ENCODE measurements at places on chromosomes 4 and X. TPM values are rescaled to one million over a fixed set of nuclear protein-coding genes. Genes with fewer than 3 reads are reported as not detected.

- DNase-seq: no peak
Measured at GRCh38 chr4:156158747-156159146, 205.1 kb upstream of the CTSO start.

DNA sequence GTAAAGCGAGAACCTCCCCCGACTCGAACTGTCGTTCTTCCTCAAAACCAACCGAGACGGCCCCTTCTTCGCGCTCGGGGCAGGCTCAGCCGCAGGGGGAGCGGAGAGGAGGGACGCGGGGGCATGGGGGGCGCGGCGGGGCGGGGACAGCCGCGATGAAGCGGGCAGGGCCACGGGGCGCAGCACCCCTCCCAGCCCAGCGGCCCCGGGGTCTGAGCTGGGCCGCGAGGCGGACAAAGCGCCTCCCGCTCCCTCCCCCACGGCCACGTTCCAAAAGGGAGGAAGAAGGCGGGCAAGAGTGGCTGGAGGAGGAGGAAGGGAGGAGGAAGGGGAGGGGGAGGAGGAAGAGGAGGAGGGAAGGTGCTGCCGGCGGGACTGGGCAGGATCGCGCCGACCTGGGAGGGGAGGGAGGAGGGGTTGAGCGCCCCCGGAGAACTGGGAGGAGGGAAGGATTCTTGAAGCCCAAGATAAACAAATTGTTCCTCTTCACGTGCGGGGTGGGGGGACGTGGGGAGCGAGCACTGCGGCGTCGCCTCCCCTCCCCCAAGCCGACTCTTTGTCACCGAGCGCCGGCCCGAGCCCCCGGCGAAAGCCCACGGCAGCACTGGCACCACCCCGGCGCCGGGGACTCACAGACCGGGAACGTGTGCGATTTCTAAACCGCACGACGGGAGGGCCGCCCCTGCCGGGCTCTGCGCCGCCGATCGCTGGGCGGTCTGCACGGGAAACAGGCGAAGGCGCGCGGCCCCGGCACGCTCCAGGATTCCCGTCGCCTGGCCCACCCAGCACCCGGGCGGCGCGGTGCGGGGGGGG is 2.9 kb downstream of the MAML3 start:
- DNase-seq: peak; percentile 84

GRCh38 chrX:80181079-80181478 is 166.5 kb downstream of the TBX22 start:
- no peak for DNase-seq

DNA sequence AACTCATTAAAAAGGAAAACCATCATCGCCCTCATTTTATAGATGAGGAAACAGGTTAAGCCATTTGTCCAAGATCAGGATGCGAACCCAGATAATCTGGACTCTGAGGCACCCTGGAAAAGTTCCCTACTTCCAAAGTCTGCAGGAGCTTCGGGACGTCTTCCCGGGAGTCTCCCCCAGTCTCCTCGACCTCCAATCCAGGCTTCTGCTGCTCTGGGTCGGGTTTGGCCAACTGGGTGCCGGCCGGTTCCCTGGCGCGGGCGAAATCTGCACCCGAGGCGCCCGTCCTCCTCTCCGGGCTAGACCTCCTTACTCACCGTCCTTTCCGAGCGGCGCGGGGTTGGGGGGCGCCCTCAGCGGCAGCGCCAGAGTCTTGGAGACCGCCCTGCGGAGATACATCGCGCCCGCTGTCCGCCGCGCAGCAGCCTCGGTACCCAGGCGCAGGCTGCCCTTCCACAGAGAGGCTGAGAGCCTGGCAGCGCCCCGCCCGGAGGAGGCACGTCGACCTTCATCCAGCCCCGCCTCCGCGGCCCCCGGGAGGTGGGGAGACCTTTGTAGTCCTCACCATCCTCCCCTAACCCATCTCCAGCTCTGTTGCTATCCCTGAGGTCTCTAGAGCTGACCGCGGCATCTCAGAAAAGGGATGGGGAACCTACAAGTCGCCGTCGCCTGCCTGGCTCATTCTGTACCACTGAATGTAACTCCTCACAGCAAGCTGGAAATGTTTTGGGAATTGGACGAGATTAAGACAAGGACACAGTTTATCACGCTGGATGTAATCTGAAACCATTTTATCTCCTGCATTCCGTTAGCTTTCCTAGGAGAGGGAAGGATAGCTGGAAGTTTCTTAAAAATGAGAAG is at the start of gene MGARP:
Gene MGARP, minus strand, starts transcription at position 466 of the 861 bp plus-strand sequence. Its CDS starts 67 bp downstream, at position 399.
- DNase-seq: peak; percentile 66

DNA sequence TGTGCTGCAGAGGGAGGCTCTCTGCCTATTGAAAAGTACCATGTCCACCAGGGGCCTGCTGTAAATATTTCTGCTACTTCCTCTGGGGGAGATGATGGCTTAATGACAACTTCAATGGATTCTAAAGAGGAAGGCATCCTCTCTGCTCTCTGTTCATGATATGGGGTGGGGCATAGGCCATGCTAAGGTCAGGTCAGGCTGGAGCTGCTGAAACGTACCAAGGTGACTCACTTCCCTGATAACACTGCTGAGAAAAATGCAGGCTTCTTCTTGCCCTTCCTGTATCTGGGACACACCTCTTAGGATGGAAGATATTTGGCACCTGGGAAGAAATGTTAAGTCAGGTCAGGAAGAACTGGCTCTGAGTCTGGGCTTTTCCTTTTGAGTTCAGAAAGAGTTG is 31.5 kb downstream of the HS3ST1 start:
- DNase-seq: no peak

The ACSL1 gene
- 9.0 TPM for polyA plus RNA-seq

The CCDC149 gene
- 5.5 TPM for polyA plus RNA-seq

The KLKB1 gene
- polyA plus RNA-seq: 0.03 TPM

The PHOX2B gene
- polyA plus RNA-seq: 2.2 TPM

- no peak for DNase-seq
Measured at GRCh38 chr4:137125011-137125410, 407.3 kb downstream of the PCDH18 start.

GRCh38 chr4:77204621-77205020 is 47.6 kb downstream of the CCNG2 start:
- no peak for DNase-seq

- DNase-seq: no peak
Measured at GRCh38 chr4:108272986-108273385, 104.3 kb upstream of the LEF1 start.

The RWDD4 gene
- polyA plus RNA-seq: 7.7 TPM

The ABCB7 gene
- polyA plus RNA-seq: 19.3 TPM

DNA sequence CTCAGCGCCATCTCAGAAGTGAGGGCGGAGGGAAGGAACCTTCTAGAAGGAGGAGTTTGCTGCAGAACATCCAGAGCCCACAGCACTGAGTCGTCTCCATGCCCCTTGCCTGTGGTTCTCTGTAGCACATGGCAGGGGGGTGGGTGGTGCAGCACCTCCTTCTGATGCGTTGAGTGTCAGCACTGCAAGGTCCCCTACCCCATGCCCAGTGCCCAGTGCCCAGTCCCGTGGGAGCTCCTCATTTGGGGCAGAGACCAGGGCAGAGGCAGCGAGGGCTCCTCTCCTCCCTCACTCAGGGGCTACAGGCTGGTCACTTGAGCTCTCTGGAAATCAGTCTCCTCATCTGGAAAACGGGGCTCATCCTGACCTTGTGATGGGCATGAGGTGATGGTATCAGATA is 78.1 kb downstream of the HTRA3 start:
- DNase-seq: no peak

DNA sequence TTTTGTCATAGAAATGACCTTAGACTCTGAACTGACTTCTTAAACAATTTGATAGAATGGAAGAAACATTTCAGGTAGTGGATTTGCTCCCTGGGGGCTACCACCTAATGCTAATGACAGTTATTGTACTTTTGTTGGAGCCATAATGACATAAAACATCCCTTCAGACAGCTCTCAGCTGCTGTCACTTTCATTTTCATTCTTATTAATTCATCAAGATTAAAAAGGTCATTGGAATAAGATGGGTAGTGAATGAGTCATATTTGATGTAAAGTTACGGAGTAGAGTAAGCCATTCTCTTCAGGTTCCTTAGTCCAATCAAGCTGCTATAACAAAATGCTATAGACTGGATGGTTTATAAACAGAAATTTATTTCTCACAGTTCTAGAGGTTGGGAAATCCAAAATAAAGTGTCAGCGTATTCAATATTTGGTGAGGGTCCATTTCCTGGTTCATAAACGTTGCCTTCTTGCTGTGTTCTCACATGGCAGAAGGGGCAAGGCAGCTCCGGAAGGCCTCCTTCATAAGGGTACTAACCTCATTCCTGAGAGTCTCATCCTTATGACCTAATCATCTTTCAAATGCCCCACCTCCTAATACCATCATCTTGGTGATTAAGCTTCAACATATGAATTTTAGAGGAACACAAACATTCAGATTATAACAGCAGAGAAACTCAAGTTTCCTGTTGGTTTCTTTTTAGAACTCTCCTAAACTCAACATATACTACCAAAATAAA is 268.5 kb downstream of the ARAP2 start:
- no peak for DNase-seq

- no peak for DNase-seq
Measured at GRCh38 chrX:30144971-30145731, 70.2 kb upstream of the MAGEB2 start.

GRCh38 chr4:120052856-120053255 is 13.8 kb downstream of the MAD2L1 start:
- no peak for DNase-seq

GRCh38 chr4:150495550-150495949 is 86.4 kb upstream of the MAB21L2 start:
- no peak for DNase-seq

The RNF128 gene
- not detected for polyA plus RNA-seq

- peak; percentile 68 for DNase-seq
Measured at GRCh38 chr4:98929341-98930267, 671 bp upstream of the EIF4E start.

- DNase-seq: peak; percentile 50
Measured at GRCh38 chr4:8892556-8893226, 21.1 kb upstream of the HMX1 start.

GRCh38 chrX:148878371-148878770 is 378.0 kb downstream of the AFF2 start:
- no peak for DNase-seq

DNA sequence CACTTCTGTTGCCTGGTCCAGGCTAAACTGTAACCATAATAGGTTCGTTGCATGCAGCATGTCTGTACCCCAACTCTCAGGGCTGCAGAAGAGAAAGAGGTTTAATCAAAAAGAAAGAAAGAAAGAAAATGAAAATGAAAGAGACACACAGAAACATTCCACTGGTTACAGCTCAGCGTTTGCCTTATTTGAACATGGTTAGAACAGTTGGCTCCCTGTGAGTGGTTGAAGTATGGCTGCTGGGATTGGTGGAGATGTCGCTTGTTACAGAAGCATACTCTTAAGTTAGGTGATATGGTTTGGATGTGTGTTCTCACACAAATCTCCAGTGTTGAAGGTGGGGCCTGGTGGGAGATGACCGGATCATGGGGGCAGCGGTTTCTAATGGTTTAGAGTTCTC is 36.3 kb downstream of the ARSD start:
- DNase-seq: no peak

GRCh38 chrX:118497180-118497818 is 1.7 kb downstream of the DOCK11 start:
- DNase-seq: no peak

- no peak for DNase-seq
Measured at GRCh38 chrX:14497184-14497666, 32.1 kb upstream of the GLRA2 start.

DNA sequence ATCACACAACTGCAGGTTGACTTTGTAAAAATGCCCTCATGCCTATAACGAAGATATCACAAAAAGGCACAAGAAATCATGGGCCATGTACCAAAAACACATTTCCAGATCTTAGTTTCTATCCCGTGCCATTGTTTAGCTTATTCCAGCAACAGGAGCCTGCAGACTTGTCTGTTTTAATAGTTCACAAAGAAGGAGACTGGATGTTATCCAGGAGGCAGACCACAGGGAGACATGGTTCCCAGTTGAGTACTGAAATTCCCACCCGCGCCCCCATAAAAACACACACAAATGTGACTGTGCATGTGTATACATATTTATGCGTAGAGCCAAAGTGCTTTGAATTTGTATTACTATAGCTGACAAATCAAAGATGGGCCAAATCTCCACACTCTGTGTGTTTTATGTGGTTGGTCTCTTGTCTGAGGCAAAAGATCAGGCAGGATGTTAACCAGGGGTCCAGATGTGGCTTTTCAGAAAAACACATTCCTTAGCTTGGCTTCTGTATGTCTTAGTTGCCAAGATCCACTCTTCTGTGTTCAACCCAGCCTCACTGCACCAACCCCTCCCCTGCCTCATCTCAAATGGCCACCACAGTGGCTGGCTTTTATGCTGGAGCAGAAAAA is 469.2 kb upstream of the DIPK2B start:
- no peak for DNase-seq

GRCh38 chr4:178894126-178894525 is 1451.9 kb upstream of the AGA start:
- DNase-seq: no peak

The COQ2 gene
- polyA plus RNA-seq: 14.8 TPM

All from SK-N-SH (cell line).